Vagina (tissue), 2 donors: ENCODE measurements at places on chromosomes 12 and 14.

DNA sequence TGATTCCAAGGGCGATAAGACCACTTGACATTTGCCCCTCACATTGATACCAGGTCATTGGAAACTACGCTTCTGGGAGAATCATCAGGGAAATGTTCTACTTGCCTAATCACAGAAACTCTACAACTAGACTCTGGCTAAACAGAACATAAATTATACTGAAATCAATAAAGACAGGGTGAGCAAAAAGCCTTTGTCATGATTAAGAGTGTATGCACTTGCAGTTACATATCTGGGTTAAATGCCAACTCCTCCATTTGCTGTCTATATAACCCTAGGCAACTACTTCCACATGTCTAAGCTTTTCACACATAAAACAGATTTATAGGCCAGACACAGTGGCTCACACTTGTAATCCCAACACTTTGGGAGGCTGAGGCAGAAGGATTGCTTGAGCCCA, 125.7 kb downstream of the PHLDA1 start:
- no peak for DNase-seq

- DNase-seq = no peak
These were observed 26.8 kb upstream of the BDKRB2 start for GRCh38 chr14:96177766-96178375.

GRCh38 chr12:46669720-46670119, 156.1 kb downstream of the SLC38A4 start:
- no peak for DNase-seq

GRCh38 chr12:53378724-53379388, 1.1 kb upstream of the SP1 start:
- DNase-seq = no peak

GRCh38 chr12:4833053-4833452, 76.7 kb upstream of the KCNA1 start:
- no peak for DNase-seq

- no peak for DNase-seq
These were observed at the start of gene TRMT61A for GRCh38 chr14:103528587-103529382. TRMT61A (plus strand) TSS chr14:103529196; CDS start chr14:103529979, 783 bp downstream.

- DNase-seq = peak; percentile 79
These were observed 1316.3 kb downstream of the TMEM121 start for GRCh38 chr14:106842687-106843086.

DNA sequence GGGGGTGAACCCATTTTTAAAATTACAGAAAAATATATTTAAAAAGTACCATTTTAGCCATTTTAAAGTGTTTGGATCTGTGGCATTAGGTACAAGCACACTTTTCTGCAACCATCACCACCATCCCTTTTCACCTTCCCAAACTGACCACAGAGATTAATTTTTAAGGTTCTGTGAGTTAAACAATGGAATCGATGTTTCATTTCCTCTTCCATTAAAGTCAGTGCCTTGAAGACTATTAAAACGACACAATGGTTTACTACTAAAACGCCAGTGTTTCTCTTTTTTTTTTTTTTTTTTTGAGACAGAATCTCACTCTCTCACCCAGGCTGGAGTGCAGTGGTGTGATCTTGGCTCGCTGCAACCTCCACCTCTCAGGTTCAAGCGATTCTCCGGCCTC, 78.1 kb upstream of the GPR68 start:
- no peak for DNase-seq

DNA sequence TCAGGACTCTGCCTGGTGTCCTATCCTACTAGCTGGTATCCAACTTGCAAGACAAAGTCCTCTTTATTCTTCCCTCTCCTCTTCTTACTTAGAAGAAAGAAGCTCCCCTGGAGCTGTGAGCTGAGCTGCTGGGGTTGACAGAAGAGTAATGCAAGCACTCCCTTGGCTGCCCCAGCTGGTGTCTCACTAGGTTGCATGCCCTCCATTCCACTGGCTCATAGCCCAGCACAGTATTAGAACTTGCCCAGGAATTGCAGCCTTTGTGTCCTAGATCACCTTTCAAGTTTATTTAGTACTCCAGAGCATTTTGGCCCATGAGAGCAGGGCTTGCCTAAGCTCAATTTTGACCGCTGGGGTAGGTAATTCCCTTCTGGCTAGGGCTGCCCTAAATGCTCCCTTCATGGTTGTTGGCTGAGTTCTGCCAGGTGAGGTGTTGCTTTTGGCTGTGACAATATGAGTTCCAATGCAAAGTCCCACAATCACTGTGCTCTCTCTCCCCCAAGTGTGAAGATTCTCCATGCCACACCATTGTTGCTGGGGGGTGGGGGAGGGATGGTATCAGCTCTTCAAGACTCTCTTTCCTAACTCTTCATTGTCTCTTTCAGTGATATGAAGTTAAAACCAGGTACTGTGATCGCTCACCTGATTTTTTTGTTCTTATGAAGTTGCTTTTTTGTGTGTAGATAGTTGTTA, 317.4 kb upstream of the DDHD1 start:
- DNase-seq = no peak

DNA sequence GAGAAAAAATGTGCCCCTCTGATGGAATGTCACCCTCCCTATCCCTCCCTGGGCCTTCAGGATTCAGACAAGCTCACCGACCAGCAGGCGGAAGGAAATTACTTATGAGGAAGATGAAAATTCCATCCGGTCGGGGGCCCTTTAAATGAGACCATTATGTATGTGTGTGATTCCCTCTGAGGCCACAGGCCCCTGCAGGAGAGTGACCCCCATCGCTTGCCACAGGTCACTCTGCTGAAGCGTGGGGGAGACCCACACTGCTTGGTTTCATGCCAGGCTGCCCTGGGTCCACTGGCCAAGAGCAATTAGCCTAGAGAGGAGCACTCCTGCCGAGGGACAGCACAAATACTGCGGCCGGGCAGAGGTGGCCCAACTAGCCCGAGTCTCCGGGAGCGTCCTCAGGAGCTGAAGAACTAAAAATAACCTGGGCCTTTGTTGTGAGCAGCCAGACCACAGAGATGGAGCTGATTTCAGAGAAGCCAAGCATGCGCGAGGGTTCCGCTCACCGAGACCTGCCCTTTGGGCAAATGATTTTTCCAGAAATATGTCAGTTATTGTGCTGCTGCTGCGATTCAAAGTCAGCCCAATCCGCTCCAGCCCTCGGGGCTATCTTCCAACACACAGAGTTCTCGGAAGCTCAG, 276.4 kb downstream of the DPF3 start:
- DNase-seq = peak; percentile 81

GRCh38 chr12:9751204-9752144, 9.2 kb downstream of the CD69 start:
- DNase-seq = no peak

DNA sequence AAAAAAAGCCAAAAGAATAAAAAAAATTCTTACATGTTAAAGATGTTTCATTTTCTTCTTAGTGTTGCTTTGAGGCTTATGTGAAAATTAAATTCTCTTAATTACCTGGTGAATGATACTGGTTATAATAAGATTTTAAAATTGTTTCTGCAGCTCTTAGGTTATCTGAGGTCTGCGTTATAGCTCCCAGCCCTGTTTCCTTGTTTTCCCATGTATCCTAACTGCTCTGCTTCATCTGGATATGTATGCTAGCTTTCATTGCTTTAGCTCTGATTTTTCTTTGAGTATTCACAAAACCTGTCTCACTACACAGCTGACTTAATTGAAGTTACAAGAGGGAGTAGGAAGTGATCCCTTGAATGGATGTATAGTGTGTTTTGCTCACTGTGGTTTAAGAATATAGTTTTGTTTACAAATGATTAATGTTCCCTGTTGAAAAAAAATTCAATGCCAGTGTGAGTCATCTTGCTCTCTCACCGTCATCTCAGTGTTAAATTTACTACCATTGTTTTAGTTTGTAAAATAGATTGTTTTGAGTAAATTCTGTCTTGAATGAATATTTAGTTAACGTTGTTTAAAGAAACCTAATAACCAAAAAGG, 26.8 kb downstream of the CPSF6 start:
- no peak for DNase-seq

- no peak for DNase-seq
These were observed 224.6 kb upstream of the FOXN3 start for GRCh38 chr14:89641495-89642175.

- DNase-seq = no peak
These were observed 146.0 kb upstream of the PLEKHG7 start for GRCh38 chr12:92556637-92557421.

DNA sequence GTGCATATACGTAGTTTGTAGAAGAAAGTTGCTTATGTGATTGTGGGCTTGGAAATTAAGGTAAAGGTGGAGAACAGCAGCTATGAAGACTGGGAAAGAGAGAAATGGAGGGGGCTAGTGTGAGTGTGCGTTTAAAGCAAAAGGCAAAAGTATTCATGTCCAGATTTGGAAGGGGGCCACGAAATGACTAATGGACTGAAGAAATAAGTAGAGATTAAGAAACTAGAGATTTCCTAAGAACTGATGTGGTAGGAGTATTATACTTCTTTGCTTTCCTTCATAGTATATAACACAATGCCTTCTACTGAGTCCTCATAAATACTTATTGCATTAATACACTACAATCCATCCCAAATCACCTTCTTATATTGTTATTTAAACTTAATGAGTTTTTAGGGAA, 298.6 kb upstream of the NOVA1 start:
- no peak for DNase-seq

- DNase-seq = no peak
These were observed 1326.0 kb upstream of the FLRT2 start for GRCh38 chr14:84203896-84204295.

- no peak for DNase-seq
These were observed 4.3 kb downstream of the GALNT9 start for GRCh38 chr12:132324841-132325732.

GRCh38 chr12:48084066-48084465, 21.8 kb downstream of the SENP1 start:
- DNase-seq = no peak

GRCh38 chr12:92911339-92911738, 17.8 kb downstream of the EEA1 start:
- DNase-seq = no peak

- no peak for DNase-seq
These were observed 1.5 kb downstream of the SLC38A2 start for GRCh38 chr12:46370792-46371717.

DNA sequence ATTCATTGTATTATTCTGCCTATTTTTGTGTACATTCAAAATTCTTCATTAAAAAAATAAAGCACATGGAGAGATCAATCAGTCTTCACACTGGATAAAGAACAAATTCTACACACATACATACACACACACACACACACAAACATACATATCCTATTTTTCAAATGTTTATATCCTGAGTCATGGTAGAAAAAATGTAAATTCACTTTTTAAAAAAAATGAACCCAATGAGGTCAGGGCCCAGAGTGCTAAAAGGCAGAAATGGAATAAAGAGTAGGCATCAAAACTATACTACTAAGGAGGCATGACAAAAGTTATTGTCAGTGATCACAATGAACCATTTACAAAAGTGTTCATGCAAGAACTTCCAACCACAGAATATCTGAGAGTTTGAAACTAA, 17.3 kb downstream of the GALC start:
- DNase-seq = no peak

GRCh38 chr12:12403264-12404248, 46.7 kb downstream of the BORCS5 start:
- no peak for DNase-seq

GRCh38 chr14:61636291-61636690, 59.0 kb upstream of the HIF1A start:
- no peak for DNase-seq

GRCh38 chr14:39218171-39218769, 15.4 kb upstream of the MIA2 start:
- no peak for DNase-seq

DNA sequence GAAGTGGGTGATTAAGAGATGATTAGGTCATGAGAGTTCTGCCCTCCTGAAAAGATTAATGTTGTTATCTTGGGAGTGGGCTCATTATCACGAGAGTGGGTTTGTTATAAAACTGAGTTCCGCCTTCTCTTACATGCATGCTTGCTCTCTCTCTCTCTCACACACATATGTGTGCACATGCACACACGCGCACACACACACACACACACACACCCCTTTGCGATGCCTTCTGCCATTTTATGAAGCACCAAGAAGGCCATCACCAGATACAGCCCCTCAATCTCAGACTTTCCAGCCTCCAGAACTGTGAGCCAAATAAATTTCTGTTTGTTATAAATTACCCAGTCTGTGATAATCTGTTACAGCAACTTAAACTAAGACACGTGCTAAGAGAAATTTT, 5.7 kb upstream of the SLC41A2 start:
- DNase-seq = no peak

DNA sequence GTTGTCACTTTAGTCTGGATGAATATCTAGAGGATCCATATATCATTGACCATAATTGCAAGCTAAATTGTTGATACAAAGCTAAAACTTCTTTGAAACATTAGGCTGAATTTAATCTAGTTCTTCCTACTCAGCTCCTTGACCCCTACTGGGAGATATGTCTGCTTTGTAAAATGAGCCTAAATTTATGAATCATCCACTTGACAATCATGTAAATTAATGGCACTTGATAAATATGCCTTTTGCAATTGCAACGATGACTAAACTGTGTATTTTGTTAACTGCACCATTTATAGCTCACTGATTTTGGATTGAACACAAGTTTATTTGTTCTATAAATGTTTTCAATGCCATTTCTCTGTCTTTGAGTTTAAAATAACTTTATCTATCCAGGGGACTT, 1616.5 kb upstream of the FLRT2 start:
- no peak for DNase-seq

DNA sequence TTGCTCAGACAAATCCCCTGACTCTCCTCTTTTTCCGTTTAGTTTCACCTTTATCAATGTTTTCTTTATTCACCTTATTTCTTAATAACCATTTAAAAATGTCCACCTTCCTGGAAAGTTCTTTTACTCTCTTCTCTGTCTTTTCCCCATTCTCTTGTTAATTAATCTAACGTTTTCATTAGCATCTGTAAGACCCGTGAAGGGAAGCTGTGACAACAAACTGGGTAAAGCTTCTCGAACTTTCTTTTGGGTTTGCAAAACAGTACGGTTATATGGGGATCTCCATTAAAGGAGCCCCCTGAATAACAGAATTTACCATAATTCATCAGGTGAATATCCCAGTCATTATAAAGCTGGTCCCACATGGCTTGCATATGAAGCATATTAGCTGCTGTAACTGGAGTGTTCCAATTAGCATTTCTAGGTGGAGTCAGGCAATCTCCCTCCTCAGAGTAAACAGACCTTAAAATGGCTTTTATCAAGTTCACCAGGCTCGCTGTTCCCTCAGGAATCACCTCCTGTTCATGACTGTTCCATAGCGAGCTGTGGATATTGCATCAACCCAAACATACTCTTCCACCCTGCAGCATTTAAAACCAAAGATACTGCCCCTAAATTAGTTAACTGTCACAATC, 42.4 kb downstream of the TMEM30B start:
- DNase-seq = no peak

DNA sequence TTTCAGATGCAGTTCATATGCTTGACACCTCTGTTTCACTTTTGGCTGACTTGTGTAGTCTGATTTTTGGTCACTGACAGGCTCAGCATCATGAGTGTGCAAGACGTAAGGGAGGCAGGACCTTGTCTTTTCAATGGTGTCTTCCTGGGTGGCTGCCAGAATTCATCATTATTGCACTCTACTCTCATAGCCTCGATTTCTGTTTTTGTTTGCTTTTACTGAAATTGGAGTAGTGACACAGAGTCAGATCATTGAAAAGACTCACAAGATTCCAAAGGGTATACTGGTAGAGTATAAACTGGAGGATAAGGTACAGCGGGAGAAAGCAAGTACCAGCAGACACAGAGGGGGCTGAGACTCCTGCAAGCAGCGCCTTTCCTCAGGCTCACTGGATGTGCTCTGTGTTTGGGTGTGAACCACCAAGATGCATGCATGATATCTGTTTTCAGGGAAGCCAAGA, 126.3 kb upstream of the FGD4 start:
- no peak for DNase-seq
